IPS DF 19.7 (cell line): ENCODE measurements at places on chromosomes 4 and X.

- no peak for DNase-seq
Observed at GRCh38 chrX:30212172-30212571, 3.2 kb upstream of the MAGEB2 start.

DNA sequence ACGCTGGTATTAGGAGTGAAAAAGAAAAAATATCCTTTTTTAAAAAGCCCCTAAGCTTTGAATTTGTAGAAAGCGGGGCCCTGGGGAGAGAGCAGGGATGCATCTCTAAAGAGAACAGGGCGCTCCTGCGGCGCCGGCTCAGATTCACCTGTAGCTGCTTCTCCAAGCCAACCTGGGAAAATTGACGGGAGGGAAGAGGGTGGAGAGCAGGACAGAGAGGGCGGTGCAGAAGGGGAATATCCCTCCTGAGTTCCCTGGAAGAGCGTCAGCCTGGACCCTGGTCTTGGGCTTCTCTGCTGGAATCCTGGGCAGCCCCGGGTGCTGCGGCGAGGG lies 776 bp upstream of the SOWAHD start:
- no peak for DNase-seq

DNA sequence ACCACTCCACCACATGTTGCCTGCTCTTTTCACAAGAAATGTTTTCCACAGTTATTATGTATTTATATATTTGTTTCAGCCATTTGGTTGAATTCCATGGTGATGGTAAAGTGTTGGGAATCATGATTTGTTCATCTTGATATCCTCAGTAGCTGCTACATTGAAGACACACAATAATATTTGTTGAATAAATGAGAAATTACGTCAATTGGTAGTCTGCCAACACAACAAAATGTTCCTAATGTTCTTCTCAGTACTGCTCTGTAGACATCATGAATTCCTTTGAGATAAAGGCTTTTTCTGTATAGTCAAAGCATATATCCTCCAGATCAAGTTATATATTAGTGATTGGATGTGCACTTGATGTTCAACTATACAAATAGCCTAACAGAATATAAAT lies 29.5 kb downstream of the CXXC4 start:
- DNase-seq, result no peak

DNA sequence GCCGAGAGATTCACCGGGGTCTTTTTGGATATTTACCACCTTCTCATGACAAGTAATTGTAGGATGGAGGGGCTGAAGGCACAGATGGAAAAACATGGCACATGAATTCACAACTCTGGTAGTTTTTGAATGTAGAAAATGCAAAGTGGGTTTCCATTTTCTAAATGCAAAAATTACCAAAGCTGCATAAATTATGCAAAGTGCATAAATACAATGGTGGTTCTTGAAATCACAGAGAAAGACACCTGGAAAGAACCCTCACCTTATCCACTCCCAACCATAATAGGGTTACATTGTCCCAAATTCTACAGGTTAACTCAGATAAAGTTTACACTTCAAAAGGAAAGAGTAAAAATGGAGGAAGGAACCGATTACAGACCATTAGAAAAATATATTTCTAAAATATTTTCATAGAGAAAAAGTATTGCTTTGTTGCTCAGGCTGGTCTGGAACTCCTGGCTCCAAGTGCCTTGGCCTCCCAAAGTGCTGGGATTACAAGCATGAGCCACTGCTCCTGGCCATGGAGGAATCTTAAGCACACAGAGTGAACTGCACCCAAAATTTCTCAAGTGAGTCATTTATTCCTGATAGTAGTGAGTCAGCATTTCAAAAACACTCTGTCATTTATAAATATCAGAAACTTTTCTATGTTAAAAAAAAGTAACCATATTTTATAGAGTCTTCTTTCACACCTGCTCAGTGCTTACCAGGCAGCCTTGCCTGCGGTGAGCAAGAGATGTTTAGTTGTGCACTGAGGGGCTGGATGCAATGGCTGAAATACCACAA lies 101.4 kb downstream of the FIP1L1 start:
- DNase-seq, result no peak

DNA sequence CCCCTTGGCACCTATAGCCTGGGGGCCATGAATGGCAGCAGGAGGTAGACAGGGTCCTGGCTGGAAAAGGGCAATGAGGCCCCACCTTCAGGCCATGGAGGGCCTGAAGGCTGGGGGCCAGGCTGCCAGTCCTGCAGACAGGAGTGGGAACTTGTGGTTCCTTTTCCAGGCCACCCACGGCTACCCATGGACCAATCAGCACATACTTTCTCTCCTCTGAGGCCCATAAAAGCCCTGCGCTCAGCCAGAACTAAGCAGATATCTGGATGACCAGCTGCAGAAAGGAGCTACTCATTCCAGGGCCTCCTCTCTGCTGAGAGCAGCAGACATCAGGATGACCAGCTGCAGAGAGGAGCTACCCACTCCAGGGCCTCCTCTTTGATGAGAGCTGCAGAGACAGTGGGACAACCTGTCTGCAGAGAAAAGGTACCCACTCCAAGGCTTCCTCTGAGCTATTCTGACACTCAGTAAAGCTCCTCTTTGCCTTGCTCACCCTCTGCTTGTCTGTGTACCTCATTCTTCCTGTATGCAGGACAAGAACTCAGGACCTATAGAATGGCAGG lies 67.2 kb downstream of the NAA11 start:
- no peak for DNase-seq

GRCh38 chr4:41134581-41134980 lies 79.8 kb downstream of the APBB2 start:
- no peak for DNase-seq

- DNase-seq, result no peak
Observed at GRCh38 chr4:145167887-145168286, 12.5 kb downstream of the OTUD4 start.

DNA sequence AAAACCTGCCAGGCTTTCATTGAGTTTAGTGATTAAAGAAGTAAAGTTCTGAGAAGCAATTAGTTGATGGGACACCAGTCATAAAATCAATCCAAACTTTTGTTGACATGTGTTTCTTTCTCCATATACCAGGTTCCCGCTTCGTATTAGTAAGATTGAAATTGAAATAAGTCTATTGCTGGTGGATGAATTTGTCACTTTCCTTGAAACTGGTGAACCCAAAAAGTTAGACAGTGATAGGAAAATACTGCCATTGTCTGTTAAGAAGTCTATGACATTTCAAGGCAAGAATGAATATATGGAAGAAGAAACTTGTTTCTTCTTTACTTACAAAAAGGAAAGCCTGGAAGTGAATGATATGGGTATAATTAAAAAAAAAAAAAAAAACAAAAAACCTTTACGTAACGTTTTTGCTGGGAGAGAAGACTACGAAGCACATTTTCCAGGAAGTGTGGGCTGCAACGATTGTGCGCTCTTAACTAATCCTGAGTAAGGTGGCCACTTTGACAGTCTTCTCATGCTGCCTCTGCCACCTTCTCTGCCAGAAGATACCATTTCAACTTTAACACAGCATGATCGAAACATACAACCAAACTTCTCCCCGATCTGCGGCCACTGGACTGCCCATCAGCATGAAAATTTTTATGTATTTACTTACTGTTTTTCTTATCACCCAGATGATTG lies at the start of gene CD40LG:
TSS of gene CD40LG (plus strand) at position 482 of the 684 bp plus-strand sequence. CDS start at position 573, 91 bp downstream.
- DNase-seq, result no peak

DNA sequence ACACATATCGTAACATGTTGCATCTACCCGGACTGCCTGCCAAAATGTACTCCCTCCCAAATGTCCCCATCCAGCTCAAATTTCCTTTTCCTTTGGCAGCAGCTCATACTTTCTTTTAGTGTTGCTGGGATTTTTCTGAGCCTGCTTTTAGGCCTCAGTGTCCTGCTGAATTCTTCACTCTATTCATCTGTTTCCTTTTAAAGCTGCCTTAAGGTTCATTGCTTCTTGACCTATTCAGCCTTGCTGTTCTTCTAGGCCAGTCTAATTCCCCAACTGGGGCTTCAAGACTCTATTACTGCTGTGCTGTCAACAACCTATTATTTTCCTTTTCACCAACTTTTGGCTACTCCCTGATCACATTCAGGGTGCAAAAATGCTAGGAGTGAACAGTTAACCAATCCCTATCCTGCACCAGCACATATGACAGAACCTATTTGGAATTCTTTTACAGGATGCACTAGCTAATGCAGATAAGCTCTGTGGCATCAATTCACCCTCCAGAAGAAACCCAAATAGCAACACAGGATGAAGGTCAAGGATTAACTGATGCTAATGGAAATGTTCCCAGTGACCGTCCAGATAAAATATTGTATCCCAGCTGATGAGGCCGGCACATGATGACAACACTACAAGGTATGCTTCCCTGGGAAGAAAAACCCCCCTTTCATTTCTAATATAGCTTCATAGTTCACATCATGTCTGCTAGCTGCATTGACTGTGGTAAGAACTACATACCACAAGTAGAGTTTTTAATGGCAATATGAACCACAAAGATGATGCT lies 114.7 kb upstream of the TTC29 start:
- DNase-seq, result no peak

DNA sequence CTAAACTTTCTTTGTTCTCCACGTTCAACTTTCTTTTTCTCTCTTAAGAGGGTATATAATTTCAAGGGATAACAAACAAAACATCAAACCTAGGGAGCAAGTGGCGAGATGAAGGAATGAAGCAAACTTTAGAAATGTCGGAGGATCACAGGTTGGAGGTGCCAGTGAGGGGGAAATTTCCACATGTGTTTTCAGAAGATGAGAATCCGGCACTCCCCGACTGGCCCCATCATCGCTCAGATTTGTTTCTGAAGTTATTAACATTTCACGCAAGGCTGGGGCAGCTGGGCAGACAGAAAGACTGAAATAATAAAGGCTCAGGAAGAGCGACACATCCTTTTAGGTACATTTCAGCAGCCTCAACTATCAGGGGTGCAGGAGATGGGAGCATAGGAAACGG lies 134.9 kb downstream of the SMIM20 start:
- no peak for DNase-seq

DNA sequence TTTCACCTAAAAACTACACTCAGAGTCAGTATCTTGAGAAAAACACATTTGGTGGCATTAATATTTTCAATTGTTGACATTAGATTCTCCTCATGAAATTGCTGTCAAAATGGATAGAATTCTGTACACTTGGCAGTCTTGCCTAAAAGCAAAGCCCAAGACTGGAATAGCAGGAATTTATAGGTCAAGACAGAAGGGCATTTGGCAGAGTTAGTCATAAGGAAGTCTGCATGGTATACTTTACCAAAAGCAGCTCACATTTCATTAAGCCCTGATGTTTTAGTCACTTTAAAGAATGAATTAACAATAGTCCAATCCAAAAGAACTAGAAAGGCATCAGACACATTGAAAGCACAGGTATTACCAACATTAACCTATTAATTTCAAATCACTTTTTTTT lies 7.1 kb downstream of the CCDC160 start:
- DNase-seq, result no peak

DNA sequence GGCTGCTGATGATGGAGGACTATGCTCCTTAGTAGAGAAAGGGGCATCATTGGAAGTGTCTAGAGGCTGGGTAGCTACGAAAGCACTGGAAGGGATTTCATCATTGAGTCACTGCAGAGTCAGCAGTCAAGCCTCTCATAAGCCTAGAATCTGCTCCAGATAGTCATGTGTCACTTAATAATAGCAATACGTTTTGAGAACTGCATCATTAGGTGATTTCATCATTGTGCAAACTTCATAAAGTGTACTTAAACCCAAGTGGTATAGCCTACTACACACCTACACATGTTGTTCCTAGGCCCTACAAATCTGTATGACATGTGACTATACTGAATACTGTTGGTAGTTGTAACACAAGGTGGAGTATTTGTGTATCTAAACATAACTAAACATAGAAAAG lies 165.6 kb downstream of the PTTG2 start:
- DNase-seq, result no peak

- DNase-seq, result no peak
Observed at GRCh38 chr4:76989391-76990061, 40.0 kb downstream of the SEPTIN11 start.

- no peak for DNase-seq
Observed at GRCh38 chr4:54445866-54446265, 211.9 kb upstream of the KIT start.

- no peak for DNase-seq
Observed at GRCh38 chr4:176779421-176779820, 13.3 kb downstream of the VEGFC start.

DNA sequence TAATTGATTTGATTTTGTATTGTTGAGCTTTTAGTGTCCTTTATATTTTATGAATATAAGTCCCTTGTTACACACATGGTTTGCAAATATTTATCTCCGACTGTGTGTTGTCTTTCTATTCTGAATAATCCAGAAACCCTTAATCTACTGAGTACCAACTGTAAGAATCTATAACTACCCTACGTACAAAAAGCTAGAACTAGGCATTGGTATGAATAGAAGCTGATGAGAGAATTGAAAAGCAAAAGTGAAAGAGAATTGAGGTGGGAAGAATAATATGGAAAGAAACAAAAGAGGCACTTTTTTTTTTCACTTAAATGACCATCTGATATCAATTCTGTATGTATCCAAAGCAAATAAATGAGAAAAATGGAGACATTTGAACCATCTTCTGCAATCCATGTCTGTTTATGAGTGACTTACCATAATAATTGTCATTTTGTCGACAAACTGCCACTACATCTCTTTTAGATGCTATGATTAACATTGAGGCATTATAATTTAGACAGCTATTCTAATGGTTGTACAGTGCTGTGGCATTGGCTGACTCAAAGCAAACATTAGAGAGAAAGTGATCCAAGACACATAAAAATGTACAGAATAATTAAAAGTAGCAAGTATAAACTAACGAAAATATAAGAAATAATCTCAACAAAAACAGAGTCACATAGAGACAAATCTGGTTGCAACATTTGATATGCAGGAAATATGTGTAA lies 1516.6 kb upstream of the AGA start:
- DNase-seq, result no peak

GRCh38 chr4:87512400-87512799 lies 16.8 kb downstream of the SPARCL1 start:
- no peak for DNase-seq

- no peak for DNase-seq
Observed at GRCh38 chr4:17027495-17027894, 129.1 kb upstream of the LDB2 start.

- no peak for DNase-seq
Observed at GRCh38 chr4:162957521-162958143, 209.1 kb downstream of the NAF1 start.

- no peak for DNase-seq
Observed at GRCh38 chr4:182808673-182809416, 108.3 kb downstream of the DCTD start.

DNA sequence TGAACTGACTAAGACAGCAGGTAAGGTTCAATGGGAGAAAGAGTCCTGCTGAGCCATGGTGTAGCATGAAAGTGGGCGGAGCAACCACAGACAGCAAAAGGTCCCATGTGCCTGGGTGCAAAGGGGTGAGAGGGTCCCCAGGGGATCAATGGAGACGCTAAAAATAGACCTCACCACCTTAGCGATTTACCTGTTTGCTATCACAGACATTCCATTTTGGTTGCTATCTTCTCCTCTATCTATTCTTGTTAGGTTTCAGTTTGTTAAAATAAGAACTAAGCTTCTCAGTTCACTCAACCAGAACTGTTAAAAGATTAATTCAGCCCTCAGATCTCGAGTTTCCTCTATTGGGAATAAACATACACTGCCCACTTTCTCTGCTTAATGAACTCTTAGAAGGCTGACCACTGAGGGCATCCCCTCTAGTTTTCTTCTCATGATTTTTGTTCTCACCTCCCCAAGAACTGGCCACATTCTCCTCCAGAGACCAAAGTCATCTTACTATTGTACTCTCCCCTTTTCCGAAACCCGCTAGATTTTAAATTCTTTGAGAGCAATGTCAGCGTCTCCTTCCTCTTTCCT lies 136.7 kb downstream of the PARM1 start:
- no peak for DNase-seq

- DNase-seq, result no peak
Observed at GRCh38 chr4:122674371-122674770, 53.5 kb upstream of the IL21 start.

- DNase-seq, result no peak
Observed at GRCh38 chrX:129719268-129719667, 19.5 kb upstream of the XPNPEP2 start.
